ENCODE measurements at places on chromosomes 3 and 15.

DNA sequence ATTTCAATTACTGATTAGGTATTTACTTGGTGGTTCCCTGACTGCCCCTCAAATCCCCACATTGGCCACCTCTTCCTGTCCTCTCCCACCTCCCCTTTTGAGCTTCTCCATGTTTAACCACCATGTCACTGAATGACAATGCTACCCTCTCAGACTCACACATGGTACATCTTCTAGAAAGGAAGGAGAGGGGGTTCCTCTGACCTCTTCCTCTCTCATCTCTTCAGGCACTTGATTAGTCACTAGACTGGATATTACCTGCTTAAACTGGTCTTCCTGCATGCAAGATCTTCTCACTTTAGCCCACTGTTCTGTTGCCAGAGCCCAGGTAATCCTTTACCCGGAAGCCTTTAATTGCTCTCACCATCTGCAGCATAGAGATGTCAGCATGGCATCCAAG lies 64.9 kb downstream of the DIPK2A start:
- no peak for DNase-seq

DNA sequence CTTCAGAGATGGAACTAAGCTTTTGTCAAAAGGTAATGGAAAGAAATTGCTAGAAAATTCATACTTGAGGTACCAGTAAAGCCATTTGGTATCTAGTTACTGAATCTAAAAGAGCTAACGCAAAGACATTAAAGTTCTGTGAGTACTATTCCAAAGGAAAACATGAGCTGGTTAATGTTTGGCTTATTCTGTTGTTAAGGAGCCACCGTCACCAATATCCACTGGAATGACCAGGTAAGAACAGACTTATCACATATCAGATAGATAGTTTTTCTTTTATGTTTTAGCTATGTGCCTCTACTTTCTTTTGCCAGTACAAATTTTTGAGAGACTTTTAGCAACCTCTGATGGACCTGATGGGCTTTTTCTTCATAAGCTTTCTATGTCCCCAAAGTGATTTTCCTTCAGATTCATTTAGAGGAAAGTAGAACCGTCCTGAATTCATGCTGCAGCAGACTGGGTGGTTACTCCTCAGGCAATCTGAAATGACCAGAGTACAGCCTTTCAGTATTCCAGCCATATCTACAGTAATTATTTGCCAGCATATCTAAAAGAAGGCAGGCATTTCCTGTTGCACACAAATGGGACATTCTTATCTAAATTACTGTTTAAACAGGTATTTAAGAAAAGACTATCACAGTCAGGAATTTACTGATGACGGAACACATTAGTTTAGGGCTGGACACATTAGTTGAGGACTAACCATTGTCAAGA lies 274.1 kb downstream of the MECOM start:
- DNase-seq: no peak

DNA sequence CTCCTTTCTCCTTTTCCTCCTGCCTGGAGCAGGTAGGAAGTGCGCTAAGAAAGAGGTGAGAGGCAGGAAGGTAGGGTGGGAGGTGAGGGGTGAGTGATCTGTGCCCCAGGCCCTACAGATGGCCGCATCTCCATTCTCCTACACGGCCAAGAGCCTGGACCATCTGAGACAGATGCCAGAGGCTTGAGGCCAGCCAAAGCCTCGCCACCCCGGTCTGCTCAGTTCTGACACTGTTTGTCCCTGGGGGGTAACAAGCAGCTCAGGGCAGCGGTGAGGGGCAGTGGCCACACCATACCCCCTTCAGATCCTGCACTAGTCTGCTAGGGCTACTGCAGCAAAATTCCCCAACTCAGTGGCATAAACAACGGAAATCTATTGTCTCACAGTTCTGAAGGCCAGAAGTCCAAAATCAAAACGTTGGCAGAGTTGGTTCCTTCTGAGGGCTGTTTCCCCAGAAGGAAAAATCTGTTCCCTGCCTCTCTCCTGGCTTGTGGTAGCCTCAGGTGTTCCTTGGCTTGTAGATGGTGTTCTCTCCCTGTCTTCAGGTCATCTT lies 28.4 kb downstream of the ADCY5 start:
- DNase-seq: no peak

DNA sequence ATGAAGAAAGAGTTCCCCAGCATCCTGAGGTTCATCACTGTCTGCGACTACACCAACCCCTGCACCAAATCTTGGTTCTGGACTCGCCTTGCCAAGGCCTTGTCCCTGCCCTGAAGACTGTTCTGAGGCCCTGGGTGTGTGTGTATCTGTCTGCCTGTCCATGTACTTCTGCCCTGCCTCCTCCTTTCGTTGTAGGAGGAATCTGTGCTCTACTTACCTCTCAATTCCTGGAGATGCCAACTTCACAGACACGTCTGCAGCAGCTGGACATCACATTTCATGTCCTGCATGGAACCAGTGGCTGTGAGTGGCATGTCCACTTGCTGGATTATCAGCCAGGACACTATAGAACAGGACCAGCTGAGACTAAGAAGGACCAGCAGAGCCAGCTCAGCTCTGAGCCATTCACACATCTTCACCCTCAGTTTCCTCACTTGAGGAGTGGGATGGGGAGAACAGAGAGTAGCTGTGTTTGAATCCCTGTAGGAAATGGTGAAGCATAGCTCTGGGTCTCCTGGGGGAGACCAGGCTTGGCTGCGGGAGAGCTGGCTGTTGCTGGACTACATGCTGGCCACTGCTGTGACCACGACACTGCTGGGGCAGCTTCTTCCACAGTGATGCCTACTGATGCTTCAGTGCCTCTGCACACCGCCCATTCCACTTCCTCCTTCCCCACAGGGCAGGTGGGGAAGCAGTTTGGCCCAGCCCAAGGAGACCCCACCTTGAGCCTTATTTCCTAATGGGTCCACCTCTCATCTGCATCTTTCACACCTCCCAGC lies 2.9 kb downstream of the MYD88 start:
- DNase-seq: no peak

GRCh38 chr3:126459111-126459762 lies 16.5 kb downstream of the ZXDC start:
- DNase-seq: no peak

- DNase-seq: no peak
These were observed 65.4 kb downstream of the RASGRF1 start for GRCh38 chr15:79025201-79025600.

DNA sequence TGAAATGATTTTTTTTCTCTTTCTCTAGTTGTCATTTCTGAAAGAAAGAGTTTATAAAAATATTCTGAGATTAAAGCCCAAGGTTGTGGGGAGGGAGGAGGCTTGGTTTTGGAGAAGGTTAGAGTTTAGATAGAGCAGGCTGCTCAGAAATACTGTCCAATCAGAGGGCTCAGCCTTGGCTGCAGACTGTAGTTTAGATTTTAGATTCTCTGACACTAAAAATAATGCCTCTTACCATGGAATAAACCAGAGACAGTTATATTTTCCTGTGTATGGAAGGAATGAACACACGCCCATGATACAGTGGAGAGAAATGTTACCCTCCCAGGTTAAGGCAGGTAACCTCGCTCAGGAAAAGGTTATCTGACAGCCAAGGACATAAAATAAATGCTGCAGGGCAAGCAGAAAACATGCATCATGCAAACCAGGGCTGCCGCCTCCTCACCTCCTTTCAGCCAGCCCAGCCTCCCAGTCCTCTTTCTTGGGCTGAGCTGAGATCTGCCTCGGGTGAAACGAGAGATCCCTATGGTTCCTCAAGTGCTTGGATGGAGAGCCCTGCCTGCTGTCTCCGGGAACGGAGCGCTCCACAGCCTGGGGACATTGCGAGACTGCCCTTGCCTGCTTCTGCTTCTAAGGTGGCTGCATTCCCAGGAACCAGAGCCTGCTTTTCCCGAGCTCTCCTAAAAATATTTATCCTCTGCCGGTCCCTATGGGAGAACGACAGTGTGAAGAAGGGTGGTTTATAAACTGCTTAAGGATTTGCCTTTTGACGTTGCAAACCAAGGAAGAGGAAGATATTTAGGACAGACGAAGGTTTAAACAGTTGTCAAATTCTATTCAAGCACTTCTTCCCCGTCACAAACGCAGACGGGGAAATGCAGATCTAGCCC lies 848 bp downstream of the NCEH1 start:
- DNase-seq: no peak

DNA sequence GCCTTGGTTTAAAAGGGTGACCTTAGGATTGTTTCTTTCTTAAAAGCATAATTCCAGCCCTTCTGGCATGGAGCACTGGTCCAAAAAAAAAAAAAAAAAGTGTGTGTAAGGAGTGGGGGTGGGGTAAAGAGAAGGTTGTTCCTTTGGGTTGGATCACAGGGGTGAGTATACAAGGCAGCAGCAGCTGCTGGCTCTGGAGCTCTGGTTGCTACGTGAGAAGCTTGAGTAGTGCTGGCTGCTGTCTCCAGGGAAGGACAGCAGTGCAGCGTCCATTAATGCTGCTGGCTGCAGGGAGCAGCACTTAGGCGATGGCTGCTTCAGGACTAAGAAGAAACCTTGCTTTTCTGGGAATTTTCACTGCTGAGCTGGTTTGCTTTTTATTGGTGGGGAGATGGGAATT lies 2.3 kb downstream of the SETD5 start:
- DNase-seq: peak; percentile 74

GRCh38 chr3:159277814-159278213 lies 476.0 kb downstream of the MFSD1 start:
- DNase-seq: no peak

- no peak for DNase-seq
These were observed 921 bp downstream of the MGLL start for GRCh38 chr3:127821394-127821793.

- DNase-seq: no peak
These were observed 739.9 kb upstream of the NR2F2 start for GRCh38 chr15:95590533-95591044.

DNA sequence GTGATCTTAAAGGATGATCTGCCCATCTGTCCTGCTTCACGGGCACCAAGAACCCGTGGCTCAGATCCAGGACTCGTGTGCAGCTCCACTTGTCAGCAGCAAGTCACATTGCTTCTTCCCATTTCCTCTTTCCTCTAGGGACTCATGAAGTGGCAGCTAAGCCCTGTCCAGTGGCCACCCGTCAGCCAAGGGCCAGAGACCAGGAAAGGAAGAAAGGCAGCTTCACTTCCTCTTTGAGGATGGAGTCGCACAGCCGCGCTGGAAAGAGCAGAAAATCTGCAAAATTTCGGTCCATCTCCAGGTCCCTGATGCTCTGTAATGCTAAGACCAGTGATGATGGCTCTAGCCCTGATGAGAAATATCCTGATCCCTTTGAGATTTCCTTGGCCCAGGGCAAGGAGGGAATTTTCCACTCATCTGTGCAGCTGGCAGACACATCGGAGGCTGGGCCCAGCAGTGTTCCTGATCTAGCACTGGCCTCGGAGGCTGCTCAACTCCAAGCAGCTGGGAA lies 28.5 kb downstream of the IL16 start:
- DNase-seq: no peak

GRCh38 chr15:72911626-72912025 lies 128.1 kb upstream of the ADPGK start:
- no peak for DNase-seq

DNA sequence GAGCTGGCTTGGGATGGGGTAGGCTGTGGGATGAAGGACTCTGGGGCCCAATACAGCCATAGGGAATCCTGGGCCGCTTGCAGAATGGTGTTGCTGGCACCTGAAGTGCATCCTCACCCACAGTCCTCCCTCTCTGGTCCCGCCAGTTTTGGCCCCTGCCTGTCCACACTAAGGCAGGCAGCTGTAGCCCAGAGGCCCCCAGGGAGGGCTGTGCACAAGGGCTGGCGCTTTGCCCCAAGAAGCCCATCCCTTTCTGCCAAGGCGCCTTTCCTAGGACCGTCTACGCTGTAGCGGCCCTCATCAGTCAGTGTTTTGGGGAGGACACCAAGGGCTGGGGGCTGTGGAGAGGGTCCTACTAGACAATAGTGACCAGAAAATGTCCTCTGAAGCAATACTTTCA lies 116.2 kb upstream of the ABHD17C start:
- DNase-seq: no peak

- no peak for DNase-seq
These were observed 11.5 kb downstream of the FEM1B start for GRCh38 chr15:68289057-68289456.

DNA sequence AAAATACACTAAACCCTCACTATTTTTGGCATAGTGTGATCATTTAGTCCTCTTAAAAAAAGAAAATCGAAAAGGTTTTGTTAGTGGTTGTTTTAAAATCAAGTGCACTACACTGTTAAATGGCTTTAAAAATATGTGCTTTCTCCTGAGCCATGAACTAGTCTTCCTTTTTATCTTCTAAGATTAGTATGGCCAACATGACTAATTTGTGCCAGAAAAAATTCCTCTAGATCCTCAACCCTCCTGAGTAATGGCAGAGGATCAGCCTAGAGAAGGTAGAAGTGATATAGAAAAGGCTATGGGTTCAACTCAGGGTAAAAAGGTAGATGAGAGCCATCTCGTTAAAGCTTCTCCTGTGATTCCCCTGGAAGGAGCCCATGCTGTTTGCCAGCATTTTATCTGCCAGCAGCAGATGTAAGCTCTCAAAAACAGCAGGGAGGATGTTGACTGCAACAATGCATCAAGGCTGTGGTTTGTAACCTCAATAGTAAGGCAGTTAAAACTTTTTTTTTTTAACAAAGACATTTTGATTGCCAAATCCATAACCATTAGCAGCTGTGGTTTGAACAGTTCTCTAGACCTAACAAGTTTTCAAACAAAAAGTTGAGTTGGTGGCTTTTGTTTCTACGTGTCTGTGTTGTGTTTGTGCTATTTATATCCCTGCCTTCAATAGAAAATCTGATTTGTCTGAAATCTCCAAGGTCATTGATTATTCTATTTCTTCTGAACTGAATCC lies 30.2 kb upstream of the ZNF609 start:
- peak; percentile 89 for DNase-seq

GRCh38 chr3:183775781-183776180 lies 49.6 kb downstream of the MAP6D1 start:
- no peak for DNase-seq

- no peak for DNase-seq
These were observed 51.7 kb downstream of the GRIP2 start for GRCh38 chr3:14488286-14489041.

DNA sequence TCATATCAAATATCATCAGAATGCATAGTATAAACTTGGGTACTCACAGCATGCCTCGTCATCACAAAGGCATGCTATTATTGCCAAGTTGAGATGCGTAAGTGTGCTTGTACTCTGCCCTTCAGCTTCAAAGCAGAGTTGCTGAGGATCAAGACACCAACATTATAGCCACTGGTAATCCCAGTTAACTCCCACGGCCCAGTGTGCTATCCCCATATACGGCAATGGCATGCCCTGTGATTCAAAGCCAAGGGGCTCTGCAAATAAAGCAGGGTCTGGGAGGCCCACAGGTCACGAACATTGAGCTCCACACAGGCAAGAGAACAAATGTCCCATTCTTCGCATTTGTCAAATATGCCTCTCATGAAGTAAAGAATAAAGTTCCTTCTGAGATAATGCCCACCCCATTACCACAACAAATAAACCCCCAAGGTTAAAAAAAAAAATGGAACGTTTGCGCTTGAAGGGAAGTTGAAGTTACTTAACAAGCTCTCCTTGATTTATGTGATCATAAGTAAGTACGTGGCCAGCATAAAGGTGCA lies 298.1 kb upstream of the NECTIN3 start:
- no peak for DNase-seq

GRCh38 chr3:173135059-173135458 lies 6.0 kb downstream of the SPATA16 start:
- DNase-seq: no peak

- no peak for DNase-seq
These were observed 534.6 kb upstream of the ATP11B start for GRCh38 chr3:182258538-182259177.

- no peak for DNase-seq
These were observed 642.0 kb upstream of the NAALADL2 start for GRCh38 chr3:174216946-174217718.

All from fibroblast of skin of left biceps (primary cell).